ACHN (cell line): ENCODE measurements at places on chromosomes 6 and 20.

DNA sequence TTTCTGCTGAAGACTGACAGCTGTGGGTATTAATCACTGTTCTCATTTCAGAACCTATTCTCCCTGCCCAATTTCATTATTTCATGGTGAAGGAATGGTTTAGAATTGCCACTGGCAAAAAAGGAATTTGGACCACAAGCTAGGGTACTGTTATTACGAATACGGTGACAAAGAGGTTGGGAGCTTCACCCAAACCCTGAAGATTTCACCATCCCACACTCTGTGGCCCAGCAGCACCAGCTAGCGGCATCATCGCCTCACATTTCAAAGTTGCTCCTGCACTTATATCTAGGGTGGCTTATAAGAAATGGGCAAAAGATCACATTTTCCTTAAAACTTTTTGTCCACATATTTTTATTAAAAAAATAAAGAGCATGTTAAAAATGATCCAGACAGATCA is 236.1 kb downstream of the SYNDIG1 start:
- DNase-seq = no peak

- no peak for DNase-seq
Observed at GRCh38 chr6:124879110-124879991, 82.9 kb upstream of the RNF217 start.

DNA sequence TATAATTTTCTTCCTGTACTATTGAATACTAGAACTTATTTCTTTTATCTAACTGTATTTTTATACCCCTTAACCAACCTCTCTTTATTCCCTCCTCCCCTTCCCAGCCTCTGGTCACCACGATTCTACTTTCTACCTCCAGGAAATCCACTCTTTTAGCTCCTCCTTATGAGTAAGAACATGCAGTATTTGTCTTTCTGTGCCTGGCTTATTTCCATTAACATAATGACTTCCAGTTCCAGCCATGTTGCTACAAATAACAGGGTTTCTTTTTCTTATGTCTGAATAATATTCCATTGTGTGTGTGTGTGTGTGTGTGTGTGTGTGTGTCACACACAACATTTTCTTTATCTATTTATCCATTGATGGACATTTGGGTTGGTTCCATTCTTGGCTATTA is 152.3 kb upstream of the OLIG3 start:
- no peak for DNase-seq

DNA sequence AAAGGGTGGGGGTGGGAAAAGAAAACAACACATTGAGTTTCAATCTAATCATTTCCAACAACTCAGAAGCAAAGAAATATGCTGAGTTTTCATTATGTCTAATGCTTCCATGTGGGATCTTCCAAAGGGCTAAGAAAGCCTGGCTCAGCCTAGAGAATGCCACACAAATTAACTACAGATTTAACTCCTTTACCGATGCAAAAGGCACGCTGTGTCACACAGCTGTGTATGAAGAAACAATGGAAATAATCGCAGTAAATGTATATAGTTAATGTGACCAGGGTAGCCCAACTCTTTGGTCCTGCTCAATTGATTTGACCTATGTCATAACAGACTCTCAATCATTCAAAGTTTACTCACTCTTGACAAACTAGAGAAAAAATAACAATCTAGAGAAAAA is 17.8 kb downstream of the B4GALT5 start:
- DNase-seq = no peak

- DNase-seq = no peak
Observed at GRCh38 chr20:603116-603640, 6.9 kb downstream of the TCF15 start.

GRCh38 chr6:108565893-108566292 is 5.2 kb downstream of the FOXO3 start:
- no peak for DNase-seq

DNA sequence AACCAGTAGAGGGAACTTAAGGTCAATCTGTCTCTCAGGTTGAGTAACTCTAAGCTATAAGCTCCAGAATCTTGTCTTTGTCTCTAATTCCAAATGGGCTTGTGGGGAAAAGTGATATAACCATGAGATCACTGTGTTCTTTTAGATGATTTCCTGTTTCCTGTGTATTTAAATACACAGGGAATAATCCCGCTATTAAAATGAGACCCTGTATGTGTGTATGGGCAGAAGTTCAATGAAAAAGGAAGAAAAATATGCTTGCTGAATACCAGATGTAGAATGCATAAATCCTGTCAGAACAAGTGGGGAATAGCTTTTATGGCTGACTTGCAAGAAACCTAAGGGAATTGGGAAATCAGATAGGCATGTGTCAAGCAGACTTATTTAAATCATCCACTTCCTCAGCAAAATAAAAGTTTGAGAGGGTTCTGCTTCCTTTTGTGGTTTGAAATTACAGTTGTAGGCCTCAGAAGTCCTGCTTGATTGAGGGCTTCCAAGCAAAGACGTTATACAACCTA is 164.7 kb upstream of the PDE7B start:
- DNase-seq = no peak

DNA sequence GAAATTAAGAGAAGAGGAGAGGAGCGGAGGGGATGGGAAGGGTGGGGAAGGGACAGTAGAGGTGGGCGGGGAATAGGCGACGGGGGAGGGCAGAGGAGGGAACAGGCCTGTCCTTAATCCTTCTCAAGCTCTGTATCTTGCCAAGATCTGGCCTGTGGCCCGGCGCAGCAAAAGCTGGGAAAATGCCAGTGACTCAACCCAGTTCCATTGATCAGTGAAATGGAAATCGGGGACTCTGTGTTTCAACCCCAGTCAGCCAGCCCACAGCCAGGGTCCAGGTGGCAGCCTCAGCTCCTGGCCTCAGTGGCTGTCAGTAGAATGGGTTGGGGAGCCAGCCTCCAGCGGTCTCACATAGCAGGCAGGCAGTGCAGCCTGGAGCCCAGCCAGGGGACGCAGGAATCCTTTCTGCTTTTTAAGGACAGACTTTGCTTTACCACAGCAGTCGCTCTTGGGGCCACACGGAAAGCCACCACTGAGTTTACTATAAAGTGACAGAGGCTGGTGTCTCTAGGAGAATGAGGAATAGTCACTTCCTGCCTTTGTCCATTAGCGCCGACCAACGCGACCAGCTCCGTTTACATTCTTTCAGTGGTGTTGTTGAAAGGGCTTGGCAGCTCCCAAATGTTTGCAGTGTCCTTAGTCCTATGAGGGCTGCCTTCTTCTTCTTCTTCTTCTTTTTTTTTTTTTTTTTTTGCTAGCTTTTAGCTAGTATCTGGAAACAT is 128.0 kb downstream of the RIN2 start:
- peak; percentile 28 for DNase-seq

DNA sequence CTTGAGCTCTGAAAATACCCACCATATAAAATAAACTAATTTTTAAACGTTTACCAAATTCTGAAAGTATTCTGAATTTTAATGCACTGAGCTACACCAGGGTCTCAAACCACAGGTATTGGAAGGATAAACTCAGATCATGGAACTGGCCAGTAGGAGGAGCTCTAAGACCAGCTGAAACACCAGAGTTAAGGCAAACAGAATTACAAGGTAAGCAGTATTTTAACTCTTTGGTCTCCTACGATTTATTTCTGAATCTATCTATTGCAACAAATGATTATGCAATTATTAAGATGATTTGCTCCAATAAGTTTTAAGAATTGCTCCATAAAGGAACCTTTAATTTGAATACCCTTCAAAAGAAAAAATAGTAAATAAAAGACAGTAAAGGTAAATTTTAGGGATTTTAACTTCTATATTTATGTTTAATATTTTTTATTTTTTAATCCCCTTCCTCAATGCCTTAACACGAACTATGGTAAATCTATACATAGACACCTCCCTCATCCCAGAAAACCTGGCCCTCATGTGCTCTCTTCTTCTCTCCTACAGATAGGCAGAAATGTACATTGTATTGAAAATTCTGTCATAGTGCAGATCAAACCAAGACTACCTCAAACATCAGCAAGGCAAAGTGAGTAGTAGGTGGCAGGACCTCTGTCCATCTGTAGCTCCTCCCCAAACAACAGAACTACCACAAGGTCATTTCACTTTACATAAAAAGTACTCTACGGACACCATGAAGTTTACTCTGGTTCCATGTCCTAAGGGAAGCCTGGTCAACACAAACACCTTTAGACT is 58.4 kb downstream of the SMLR1 start:
- peak; percentile 80 for DNase-seq

GRCh38 chr6:170026751-170027646 is 263.9 kb downstream of the DLL1 start:
- no peak for DNase-seq

DNA sequence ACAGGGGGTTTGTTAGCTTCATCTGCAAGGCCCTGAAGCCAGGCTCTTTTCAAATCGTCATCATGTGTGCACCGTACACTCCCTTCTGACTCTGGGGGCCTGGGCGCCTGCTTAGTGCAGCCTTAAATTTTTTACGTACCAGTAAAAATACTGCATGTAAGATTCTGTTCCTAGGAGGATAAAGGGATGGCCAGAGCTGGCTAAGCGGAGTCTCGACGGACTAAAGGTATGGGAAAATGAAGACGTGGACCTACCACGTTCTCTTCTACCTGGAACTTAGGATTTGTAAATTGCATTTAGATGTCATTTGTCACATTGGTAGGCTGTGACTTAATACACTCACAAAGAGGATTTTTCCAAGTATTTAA is 149.3 kb upstream of the AFDN start:
- DNase-seq = no peak

DNA sequence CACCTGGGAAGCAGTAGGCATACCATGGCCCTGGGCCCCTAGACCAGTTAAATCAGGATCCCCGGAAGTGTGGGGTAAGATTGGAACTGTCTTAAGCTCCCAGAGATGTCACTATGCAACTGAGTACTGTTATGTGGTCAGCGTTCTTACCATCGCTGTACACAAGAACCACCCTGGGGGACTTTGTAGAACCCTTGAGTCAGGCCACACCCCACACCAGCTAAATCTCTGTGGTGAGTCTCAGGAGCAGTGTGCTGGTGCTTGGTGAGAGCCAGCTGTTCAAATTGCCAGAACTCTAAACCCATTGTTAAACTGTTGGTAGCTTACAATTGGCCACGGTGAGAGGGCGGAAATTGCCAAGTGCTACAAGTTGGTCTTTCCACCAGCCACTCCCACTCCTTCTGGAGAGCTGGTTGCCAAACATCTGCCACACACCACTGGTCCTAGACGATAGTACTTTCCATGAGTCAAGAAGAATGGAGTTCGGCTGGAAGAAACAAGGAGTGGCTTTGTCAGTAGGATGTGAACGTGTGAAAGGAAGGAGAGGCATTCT is 80.5 kb upstream of the SYNDIG1 start:
- no peak for DNase-seq

DNA sequence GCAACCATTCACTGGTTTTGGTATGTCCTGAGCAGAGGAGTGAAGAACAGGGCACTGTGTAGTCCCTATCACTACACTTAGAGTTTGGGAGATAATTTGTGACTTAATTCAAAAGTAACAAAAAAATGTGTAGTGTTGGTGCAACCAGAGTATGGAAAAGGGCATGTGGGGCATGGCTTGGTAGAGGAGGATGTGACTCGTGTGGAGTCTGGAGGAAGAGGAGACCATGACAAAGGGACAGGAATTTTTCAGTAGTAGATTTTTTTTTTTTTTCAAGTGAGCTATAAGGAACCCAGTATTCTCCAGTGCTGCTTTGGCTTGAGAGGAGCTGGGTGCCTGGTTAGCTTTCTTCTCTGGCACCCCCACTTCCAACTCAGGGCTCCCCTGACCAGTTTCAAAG is 5.1 kb downstream of the MTRES1 start:
- DNase-seq = no peak

DNA sequence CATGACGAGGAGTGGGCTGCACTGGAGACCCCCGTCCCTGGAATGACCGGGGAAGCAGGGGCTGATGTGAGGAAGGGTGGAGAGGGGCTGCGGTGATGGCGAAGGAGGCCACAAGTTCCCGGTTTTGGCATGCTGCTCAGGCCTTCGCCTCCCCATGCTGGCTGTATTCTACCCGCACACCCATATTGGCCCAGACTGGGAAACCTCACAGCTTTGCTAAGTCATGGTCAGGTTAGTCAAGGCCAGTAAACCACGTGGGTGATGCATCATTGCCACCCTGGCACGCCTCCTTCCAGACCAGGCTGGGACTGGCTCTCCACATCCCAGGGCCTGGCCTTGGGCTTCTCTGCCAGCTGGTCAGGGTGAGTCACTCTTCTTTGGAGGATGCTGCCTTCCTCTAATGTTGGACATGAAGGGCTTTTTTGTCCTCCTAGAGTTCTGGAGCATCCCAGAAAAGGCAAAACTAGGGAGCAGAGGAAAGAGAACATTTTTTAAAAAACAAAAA is 53.8 kb downstream of the PCNA start:
- peak; percentile 96 for DNase-seq

DNA sequence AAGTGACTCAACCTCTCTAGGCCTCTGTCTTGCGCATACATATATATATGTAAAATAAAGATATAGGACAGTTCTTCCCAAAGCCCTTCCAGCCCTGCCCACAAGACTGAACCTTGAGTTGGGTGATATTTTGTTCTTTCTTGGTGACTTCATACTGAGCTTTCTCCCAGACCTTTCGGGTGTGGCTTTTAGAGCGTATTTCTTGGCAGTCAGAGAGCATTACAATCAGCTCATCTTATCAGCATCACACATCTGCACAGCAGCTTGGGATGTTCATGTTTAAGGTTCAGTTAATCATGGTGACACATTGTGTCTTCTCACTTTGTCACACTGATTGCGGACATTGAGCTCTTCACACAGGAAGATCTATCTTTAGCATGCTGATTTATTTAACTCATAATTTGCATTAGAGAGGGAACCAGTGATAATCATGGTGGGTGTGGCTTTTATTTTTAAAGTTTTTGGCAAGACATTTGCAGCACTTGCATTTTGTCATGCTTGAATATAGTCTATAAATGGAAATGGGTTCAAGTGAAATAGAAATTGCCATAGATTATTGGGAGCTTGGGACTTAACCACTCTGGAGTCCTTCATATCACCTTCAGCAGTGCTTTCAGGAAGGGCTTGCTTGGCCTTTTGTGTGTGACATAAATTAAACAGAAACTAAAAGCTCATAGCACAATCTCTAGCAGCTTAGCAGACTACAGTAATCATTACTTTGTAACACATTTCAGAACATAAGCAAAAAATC is 8.3 kb downstream of the KIF3B start:
- no peak for DNase-seq

DNA sequence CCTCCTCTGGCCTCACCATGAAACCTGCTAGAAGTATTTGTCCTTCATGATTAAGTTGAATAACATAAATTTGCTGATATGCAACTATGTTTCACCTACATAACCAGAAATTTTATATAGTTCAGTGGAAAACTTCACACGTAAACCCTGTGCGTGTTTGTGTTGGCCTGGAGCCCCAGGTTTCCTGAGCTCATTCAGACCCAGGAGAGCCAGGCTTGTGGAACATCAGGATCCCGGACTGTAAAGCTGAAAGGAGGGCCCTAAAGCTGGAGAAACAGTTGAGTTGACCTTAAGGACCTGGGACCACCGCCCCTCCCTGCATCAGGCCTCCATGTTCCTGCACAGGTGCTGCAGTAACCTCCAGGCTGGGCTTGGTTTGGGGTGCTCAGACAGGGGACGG is 3.1 kb upstream of the SPATS1 start:
- no peak for DNase-seq

DNA sequence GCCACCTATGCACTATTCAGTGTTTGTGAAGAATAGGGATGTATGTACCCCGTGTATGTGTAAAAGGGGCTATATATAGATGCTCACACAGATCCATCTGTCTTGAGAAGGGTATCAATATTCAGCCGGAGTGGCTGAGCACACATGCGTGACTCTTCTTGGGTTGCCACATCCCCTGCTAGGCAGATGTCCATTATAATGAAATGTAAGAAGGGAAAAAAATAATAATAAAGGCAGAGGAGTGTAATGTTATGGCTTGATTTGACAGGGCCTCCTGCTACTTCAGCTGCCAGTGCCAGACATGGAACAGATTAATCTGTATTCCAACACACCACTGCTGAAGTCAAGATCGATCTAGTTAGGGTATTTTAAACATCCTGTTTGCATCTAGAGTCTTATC is 74.2 kb upstream of the VSTM2L start:
- no peak for DNase-seq
